Natural killer cell treated with Interleukin-12 subunit alpha and Interleukin-12 subunit beta and Interleukin-15 and Interleukin-18, amount 100 ng/mL, for 72 hours (primary cell): ENCODE measurements at places on chromosomes 5 and 9. TPM values are rescaled to one million over a fixed set of nuclear protein-coding genes. Genes with fewer than 3 reads are reported as not detected.

DNA sequence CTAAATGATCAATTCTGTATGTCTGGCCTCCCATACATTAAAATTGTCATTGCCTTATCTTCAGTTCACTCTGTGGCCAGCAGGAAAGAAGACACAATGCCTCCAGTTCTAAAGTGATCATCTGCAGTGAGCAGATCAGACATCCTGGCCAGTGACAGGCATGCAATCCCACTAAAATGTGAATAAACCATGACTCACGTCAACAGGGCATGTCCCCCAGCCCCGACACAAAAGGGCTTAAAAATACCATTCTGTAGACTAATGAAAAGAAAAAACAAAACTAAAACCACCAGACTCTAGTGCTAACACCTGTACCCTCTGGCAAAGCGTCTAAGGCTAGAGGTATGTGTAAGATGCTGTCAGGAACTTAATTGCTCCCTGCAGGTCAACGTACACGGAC lies 38.5 kb downstream of the DDX31 start:
- DNase-seq: no peak
- H3K27ac ChIP-seq: no peak overlapping the region
- H3K4me3 ChIP-seq: no peak overlapping the region
- H3K27me3 ChIP-seq: no peaks in the 10 kb centered on the region
- H3K4me1 ChIP-seq: no peaks in the 10 kb centered on the region
- peaks cover 11% of the 10 kb centered on the region for H3K36me3 ChIP-seq

DNA sequence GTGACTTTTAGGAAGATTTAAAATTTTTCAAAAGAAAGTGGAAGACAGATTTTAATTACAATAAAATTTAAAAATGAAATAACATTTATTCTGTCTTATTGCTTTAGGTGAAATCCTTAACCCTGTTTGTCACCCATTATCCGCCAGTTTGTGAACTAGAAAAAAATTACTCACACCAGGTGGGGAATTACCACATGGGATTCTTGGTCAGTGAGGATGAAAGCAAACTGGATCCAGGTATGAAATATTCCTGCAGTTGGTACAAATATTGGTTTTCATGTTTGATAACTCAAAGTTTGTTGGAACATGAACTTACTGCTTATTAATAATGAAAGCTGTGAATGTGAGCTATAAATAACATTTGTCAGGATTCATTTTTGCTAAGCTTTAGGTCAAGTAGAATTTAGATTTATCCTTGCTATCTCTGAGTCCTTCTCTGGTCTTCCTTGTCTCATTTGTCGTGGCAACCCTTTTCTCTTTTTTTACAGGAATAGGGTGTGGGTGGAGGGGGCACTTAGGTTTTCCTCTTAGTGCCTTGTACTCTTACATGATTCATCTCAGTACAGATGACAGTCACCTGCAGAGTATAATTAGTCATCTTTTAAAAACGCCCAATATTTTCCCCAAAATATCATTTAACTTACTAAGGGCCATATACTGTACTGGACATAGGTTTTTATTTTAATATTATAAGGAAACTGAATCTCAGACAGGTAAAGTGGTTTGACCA lies 95.3 kb upstream of the RASGRF2 start:
- H3K4me3 ChIP-seq: peak overlapping the region; percentile 66
- peak overlapping the region; percentile 95 for H3K27ac ChIP-seq
- H3K36me3 ChIP-seq: peaks cover 49% of the 10 kb centered on the region

DNA sequence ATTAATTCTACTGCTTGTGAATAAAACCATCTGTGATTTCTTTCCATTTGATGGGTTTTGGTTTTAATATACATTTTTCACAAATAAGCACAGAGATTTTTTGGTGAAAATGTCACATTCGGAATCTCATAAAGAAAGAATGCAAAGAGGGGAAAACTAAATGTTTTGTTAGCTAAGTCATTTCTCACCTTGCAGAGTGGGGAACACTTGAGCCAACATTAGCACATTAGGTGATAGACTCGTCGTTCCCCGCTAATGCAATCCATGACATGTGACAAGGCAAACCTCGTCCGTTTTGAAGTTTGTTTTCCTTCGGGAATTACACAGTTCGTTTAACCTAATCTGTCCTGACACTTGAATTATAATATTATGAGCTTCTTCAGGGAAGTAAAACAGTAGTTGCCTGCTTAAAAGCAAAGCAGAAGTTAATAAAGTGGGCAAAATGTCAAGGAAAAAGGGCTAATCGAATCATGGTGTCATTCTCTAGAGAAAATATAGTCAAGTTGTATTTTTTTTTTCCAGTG lies 95.8 kb upstream of the LMX1B start:
- H3K4me3 ChIP-seq: peak overlapping the region; percentile 91
- peaks cover 4% of the 10 kb centered on the region for H3K27me3 ChIP-seq
- peak overlapping the region; percentile 88 for H3K27ac ChIP-seq
- H3K36me3 ChIP-seq: no peaks in the 10 kb centered on the region

DNA sequence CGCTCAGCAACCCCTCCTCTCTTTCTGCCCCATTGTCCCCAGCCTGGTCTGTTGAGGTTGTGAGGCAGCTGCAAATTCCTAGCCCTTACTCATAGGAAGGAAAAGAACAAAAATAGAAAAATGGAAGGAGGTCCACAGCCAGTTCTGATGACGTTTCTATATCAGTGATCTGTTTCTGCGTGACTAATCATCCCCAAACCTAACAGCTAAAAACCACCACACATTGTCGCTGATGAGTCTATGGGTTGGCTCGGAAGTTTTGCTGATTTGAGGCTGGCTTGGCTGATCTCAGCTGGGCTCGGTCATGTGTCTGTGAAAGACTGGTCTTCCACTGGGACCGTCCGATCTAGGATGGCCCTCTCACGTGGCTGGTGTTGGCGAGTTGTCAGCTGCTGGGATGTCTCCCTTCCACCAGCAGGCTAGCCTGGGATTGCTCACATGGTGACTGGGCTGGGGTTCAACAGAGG lies 200.6 kb upstream of the ZNF618 start:
- DNase-seq: no peak
- no peak overlapping the region for H3K27ac ChIP-seq
- peaks cover 10% of the 10 kb centered on the region for H3K27me3 ChIP-seq
- no peak overlapping the region for H3K4me3 ChIP-seq

Gene ANGPTL2
- total RNA-seq: not detected

DNA sequence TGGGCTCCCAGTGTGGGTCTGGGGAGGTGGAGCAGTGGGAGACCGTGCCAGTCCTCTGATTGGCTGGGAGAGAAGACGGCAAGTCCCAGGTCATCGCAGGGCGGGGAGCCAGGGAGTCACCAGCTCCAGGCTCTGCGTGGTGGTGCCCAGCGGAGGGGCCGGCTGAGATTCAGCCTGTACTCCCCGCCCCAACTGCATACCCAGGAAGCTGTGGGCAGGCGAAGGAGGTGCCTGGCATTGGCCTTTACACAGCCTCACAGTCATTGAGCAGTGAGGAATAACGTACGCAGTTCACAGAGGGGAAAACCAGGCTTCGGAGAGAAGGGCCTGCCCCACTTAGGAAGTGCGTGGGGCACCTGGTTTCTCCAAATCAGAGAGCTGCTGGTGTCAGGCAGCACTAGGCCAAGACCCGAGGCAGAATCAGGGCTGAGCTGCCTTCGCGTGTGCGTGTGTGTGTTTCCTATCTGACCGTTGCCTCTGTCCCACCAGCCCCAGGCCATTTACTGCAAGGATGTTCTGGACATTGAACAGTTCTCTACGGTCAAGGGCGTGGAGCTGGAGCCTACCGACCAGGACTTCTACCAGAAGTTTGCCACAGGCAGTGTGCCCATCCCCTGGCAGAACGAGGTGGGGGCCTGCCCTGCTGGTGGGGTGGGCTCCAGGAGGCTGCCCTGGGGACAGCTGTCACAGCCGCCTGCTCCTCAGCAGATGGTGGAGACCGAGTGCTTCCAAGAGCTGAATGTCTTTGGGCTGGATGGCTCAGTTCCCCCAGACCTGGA lies 6.2 kb upstream of the PRR7 start:
- no peak overlapping the region for H3K4me3 ChIP-seq
- no peaks in the 10 kb centered on the region for H3K27me3 ChIP-seq
- peaks cover 5% of the 10 kb centered on the region for H3K36me3 ChIP-seq
